Activated T-helper 1 cell treated with Interleukin-2 at 50 U/mL for 16 hours (primary cell): ENCODE measurements at places on chromosomes 5 and 9.

DNA sequence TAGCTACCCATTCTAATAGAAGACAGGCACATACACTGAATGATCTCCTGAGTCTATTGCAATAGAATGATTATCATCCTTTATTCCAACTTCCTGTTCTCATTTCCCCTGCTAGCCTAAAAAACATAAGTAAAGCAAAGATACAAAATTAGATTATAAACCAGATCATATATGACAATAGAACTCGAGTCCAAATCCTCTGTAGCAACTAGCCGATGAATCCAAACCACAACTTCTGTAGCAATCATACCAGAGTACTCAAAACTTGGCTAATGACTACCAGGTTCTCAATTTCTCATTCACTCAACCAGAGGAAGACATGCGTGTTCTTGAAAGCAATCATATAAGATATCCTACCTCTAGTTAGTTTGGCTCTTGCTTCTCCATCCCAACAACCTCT is 622.1 kb downstream of the PSAT1 start:
- no peak for DNase-seq

GRCh38 chr5:143413958-143414669 is 10.6 kb upstream of the NR3C1 start:
- DNase-seq = no peak

DNA sequence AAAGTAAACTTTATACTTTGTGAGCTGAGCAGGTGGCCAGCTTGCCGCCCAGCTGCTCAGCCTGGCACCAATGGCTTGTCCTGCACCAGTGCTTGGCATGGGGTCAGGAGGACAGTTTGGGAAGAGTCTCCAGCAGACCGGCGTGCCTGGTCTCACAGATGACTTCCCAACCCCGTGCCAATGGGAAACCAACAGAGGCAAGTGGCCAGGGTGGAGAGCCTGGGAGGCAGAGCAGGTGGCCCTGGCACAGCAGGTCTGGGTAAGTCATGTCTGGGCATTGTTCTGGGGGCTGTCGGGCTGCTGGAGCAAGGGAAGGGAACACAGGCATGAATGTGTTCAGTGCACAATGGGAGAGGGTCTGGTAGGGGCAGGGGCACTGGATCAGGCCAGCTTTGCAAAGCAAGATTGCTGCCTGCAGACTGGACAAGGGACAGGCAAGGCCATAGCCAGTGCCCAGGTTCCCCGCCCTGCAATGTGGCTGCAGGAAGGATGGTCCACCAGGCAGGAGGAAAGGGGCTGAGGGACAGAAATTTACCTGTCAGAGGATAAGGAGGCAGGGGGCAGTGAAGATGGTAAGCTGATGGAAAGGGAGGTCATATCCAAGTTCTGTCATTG is 76.2 kb upstream of the ALDH1B1 start:
- DNase-seq = no peak

- DNase-seq = no peak
Observed at GRCh38 chr5:147930769-147931168, 24.4 kb upstream of the C5orf46 start.

GRCh38 chr5:1227667-1228066 is 2.5 kb downstream of the SLC6A18 start:
- DNase-seq = no peak

DNA sequence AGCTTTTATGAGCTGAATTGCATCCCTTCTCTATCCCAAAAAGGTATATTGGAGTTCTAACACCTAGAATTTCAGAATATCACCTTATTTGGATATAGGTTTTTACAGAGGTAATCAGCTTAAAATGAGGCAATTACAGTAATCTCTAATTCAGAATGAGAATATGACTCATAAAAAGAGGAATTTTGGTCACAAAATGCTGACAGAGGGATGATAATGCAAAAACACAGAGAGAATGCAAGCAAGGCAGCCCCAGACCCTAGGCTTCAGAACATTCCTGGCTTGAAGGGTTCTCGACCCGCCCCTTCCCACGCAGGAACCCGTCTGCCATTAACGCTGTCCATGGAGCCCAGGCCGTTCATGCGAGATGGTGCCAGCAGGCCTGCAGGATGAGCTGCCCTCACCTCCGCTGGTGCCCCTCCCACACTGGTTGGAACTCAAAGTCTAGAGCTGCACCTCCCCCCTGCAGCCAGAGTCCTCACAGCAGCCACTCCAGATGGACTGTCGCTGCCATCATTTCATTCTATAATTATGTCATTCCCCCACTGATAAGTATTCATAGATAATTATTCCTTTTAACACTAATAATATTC is 1173.4 kb upstream of the ACO1 start:
- no peak for DNase-seq

DNA sequence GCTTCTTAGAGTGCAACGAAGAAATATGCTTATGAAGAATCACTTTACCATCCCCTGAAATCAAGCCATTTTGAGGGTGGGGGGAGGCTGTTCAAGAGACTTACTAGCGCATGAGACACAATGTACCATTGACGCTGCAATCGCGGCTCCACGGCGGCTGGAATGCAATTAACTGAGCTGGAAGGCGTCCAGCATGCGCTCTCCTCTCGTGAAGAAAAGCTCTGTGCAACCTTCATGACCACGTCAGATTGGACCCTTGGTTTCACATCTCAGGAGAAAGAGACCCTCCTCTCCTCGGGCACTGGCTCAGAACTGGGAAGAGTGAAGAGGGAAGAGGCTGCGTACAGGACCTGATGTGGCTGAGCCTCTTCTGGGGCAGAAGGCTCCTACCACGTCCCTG is 138.5 kb upstream of the IRX2 start:
- no peak for DNase-seq

GRCh38 chr9:128056086-128056485 is 11.0 kb downstream of the NAIF1 start:
- DNase-seq = no peak

- no peak for DNase-seq
Observed at GRCh38 chr9:134781591-134782302, 98.9 kb upstream of the FCN2 start.

DNA sequence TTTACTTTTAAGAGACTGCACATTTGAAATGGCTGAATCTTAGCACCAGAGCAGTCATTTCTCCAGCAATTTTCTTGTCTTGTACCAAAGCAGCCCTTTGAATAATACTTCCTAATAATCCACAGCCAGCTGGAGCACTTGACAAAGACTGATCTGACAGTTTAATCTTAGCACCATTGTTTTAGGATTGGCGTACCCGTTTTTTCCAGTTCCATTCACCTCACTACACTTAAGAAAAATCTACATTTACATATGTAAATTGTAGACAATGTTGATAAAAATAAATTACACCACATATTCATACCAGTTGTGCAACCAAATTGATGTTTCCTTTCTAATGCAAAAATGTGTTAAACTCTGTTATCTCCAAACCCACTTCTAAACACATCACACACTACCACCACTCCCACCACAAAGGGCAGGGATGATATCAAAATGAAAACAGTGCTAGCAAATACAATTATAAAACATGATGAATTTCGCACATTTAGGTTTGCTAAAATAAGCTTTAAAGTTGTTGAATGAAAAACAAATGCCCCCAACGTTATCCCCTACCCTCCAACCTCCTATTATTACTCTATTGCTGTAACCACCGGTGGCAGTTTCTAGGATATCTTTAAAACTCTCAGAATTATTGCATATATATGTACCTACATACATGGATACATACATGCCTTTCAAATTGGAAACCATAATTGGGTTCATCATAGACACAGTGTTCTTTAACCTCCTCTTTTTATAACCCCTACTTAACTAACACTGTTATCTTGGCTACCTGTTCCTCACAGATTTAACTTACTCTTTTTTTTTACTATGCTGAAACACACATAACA is 21.5 kb downstream of the SERINC5 start:
- no peak for DNase-seq

DNA sequence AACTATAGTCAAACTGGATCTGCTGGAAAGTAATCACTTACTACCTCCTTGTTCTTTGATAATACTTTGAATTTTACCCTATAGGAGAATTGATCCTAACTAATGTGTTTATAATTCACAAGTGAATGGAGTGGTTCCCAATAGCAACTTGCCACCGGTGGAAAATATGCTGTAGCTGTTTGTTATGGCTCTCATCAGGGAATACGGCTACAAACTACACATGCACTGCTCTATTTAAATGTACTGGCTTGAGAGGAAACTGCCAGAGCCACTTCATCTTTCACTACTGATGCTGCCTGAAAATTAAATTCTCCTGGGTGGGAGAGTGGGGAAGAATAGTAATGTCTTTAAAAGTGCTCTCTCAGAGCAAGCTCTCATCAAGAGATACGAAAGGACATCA is 448.5 kb upstream of the GRAMD2B start:
- DNase-seq = no peak

GRCh38 chr5:53116597-53116996 is 7.0 kb upstream of the MOCS2 start:
- DNase-seq = no peak

GRCh38 chr5:169592937-169593650 is 9.5 kb downstream of the SPDL1 start:
- DNase-seq = no peak

GRCh38 chr5:180329606-180330269 is 23.4 kb downstream of the GFPT2 start:
- DNase-seq = no peak

GRCh38 chr9:126704157-126704891 is 90.6 kb downstream of the LMX1B start:
- no peak for DNase-seq

GRCh38 chr5:168583742-168584482 is 4.7 kb upstream of the PANK3 start:
- DNase-seq = no peak

GRCh38 chr5:1513326-1514026 is 10.3 kb downstream of the LPCAT1 start:
- DNase-seq = no peak

DNA sequence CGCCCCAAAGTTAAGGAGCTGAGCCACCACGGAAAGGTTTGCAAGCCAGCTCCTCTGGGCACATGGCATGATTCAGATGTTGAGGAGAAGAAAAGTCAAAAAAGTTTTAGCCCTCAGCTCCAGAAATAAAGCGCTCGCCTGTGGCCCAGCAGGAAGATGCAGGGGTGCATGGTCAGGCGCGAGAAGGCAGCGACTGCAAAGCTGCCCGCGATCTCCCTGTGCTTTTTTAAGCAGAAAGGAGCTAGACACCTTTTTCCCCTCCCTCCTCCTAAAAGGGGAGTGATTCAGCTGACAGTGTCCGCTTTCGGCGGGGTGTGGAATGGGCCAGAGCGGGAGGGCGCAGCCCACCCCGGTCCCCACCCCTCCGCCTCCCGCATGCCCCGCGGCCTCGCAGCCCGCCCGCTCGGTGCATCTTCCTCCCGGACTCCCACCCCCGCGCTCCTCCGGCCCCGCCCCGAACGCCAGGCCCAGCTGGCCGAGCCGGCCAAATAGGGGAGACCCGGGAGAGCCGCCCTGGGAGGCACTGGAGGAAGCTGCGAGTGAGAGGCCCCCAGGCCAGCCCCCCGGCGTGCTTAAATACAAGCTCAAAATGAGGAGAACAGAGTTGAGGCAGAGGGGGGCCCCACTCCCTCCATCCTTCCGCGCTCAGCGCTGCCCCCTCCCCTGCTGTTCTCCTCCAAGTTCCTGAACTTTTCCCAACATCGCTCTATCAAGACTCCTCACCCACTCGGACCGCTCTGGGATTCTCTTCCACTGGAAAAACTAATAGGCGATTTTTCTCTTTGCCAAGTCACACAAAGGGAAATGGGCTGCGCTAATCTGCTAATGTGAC is at the start of gene ADAMTS12:
ADAMTS12 (minus strand) TSS at position 203 of the 832 bp plus-strand sequence; CDS start at position 69, 134 bp downstream.
- DNase-seq = no peak

- no peak for DNase-seq
Observed at GRCh38 chr5:3381206-3381825, 214.3 kb upstream of the IRX1 start.

GRCh38 chr5:152092580-152092979 is 167.9 kb upstream of the GLRA1 start:
- no peak for DNase-seq

DNA sequence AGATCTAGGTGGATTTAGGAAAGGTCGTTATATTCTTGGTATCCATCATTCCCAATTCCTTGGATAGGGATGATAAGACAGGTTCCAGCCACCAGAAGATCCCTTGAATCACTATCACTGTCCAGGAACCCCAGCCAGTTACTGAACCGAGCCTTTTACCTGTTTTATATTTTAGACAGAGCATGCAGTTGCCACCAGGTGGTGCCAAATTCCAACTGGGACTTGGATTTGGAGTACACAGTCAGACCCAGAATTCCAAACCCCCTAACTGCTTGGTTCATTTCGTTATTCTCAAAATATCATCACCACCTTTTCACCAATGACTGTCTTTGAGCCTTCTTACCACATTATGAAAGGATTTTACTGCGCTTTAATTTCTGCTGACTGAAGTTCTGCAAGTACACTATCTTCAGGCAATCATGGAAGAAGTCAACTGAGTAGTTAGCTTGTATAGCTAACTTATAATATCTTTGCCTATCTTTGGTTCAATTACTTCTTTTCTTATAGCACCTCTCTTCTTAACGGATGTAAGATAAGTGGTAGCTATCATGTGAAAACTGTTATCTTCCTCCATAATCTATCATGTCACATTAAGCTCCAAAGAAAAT is 191.8 kb downstream of the PRR16 start:
- no peak for DNase-seq

- no peak for DNase-seq
Observed at GRCh38 chr9:96025995-96026602, 150.6 kb downstream of the ERCC6L2 start.
